Fibroblast of pulmonary artery (primary cell): ENCODE measurements at places on chromosomes 4 and X.

DNA sequence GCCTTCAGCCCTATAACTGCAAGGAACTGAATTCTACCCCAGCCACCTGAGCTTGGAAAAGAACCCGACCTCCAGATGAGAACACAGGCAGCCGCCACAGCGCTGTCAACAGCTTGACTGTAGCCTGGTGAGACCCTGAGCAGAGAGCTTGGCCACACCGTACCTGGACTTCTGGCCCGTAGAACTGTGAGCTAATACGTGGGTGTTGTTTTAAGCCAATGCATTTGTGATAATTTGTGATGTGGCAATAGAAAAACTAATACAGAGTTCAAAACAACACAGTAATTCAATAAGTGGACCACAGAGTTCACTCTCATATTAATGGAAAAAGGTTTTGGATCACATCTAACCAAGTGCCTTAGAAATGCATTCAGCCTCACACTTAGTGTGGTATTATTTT lies 96.6 kb upstream of the TBL1X start:
- no peak for DNase-seq

- DNase-seq: no peak
Observed at GRCh38 chr4:75004755-75005668, 72.1 kb downstream of the PARM1 start.

DNA sequence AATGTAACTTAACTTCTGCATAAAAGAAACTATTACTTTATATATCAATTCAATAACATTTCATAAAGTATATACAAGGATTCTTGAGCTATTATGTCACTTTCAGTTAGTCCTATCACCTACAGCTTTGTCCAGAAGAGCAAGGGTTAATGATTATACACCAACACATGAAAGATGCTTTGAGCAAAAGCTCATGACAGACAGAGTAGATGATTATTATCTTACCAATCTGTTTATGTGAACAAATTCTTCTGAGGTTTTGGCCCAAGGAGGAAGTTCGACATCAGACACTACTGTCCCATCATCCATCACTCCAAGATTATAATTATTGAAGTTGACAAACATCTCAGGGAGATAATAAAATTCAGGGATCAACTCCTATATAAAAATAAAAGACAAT lies 166.7 kb upstream of the MAB21L2 start:
- no peak for DNase-seq

GRCh38 chrX:51851507-51852085 lies 41.8 kb upstream of the MAGED1 start:
- DNase-seq: no peak

GRCh38 chr4:123553279-123553678 lies 156.7 kb downstream of the SPRY1 start:
- no peak for DNase-seq

GRCh38 chr4:111334361-111334760 lies 711.5 kb upstream of the PITX2 start:
- DNase-seq: no peak

GRCh38 chr4:19492606-19493005 lies 759.1 kb upstream of the SLIT2 start:
- DNase-seq: peak; percentile 29

GRCh38 chr4:99400831-99401230 lies 34.3 kb downstream of the ADH7 start:
- no peak for DNase-seq

- DNase-seq: no peak
Observed at GRCh38 chrX:24229400-24229879, 79.9 kb downstream of the ZFX start.

DNA sequence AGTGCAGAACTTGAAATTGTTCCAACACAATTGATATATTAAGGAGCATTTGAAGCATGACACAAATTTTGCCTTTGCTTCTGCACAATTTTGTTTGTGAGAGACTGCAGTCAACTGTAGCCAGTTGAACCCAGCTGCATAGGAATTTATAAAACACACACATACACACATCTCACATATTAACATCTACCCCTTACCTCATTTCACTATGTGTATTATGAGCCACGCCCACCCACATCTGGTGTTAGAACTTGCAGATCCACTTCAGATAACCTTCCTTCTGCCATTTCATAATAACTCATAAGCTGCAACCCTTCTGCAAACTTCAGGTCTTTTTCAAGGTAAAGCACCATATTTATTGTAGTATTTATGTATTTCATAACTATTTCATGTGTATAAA lies 188.1 kb upstream of the WDFY3 start:
- no peak for DNase-seq

- peak; percentile 12 for DNase-seq
Observed at GRCh38 chr4:99724067-99724466, 66.4 kb upstream of the C4orf54 start.

DNA sequence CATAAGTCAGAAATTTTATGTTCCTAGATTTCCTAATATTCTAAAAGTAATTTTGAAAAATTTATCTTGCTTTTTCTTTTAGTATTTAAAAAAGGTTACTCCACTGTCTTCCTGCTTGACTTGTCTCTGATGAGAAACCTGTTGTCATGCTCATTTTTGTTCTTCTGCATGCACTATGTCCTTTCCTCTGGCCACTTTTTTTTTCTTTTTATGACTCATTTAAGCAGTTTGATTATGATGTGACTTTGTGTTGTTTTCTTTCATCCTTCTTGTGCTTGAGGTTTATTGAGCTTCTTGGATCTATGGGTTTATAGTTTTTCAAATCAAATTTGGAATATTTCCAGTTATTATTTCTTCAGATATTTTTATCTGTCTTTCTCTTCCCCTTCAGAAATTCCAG lies 12.0 kb upstream of the UFSP2 start:
- DNase-seq: no peak

DNA sequence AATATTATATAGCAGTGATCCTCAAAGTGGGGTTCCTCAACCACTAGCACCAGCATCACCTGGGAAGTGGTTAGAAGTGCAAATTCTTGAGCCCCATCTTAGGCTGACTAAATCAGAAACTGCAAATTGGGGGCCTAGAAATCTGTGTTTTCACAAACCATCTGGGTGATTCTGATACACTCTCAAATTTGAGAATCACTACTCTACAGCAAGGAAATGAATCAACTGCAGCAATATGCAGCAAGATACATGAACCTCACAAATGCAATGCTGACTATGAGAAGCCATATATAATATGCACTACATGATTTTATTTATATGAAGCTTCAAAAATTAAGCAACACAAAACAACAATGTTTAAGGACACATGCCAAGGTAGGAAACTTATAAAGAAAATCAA lies 36.2 kb upstream of the IRS4 start:
- no peak for DNase-seq

DNA sequence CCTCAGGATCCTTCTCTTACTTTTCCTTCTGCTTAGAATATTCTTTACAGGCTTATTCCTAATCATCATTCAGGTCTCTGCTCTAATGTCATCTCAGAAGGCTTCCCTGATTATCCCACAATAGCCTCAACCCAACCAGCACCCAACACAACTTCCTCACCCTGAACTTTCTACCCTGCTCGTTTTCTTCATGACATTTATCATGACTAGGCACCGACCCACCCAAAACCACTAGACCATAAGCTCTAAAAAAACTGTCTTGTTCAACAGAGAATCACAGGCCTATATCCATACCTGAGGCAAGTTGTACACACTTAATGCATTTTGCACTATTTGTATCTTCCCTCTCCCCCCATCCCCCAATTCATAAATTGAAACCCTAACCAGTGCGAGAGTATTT lies 95.3 kb downstream of the SH3RF1 start:
- no peak for DNase-seq

GRCh38 chr4:97500423-97500822 lies 642.9 kb downstream of the STPG2 start:
- no peak for DNase-seq

GRCh38 chrX:47180346-47180745 lies 13.3 kb upstream of the UBA1 start:
- DNase-seq: no peak

GRCh38 chr4:156705311-156705710 lies 266.3 kb downstream of the PDGFC start:
- peak; percentile 4 for DNase-seq

DNA sequence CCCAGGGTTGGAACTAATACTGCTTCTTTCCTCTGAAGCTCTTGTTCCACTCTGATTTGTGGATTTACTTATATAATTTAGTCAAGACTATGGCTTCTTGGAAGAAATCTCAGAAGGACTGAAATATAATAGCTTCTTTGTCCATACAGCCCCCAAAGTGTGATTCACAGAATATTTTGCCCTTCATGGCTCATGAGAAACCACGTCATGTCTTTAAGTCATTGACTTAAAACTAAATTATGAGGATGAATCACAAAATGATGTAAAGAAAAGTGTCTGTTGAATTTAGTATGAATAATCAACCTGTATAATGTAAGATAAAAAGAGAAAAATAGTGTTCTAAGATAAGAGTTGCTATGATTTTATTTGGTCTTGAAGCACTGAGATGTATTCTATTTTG lies 43.3 kb upstream of the AGA start:
- DNase-seq: peak; percentile 44

DNA sequence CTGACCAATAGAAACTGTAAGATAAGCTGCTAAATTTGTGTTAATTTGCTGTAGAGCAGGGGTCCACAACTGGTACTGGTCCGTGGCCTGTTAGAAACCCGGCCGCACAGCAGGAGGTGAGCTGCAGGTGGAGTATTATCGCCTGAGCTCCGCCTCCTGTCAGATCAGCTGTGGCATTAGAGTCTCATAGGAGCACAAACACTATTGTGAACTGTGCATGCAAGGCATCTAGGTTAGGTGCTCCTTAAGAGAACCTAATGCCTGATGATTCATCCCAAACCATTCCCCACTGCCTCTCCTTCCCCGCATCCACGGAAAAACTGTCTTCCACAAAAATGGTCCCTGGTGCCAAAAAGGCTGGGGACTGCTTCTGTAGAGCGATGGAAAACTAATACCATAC lies 19.7 kb downstream of the FBXW7 start:
- DNase-seq: no peak

DNA sequence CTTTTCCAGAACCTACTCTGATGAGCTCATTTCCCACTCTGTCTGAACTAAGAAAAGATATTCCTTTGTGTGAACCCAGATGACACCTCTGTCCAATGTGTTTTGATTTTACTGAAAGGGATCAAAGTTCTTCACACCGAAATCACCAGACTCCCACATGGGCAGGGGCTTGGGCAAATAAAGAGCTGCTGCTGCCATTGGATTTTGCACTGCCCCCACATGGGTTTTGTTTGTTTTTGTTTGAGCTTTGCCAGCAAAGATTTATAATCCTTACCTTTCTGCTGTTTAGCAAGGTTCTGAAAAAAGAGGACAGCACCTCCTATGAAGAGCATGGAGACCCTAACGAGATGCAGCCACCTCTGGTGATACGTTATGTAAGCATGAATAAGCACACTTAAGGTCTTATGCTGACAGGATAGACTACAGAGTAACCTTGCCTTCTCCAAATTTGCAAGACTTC lies 44.3 kb downstream of the HSD17B13 start:
- DNase-seq: no peak

DNA sequence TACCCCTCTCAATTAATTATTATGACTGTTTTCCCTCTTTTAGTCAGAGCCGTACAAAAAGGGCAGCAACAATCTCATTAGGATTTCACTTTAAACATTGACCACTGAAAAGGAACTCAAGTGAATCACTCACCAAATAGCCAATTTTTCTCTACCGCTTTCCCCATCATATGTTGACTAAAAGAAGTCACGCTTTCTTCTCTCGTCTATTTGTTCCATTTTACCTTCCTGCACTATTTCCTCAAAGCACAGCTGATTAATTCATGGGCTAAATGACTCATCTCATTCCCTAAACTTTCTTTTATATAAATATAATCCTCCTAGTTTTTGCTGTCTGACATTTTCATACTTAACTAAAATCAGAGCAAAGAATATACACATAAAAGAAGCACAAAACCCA lies 8.2 kb downstream of the MID1 start:
- DNase-seq: peak; percentile 54

- DNase-seq: no peak
Observed at GRCh38 chrX:130887376-130887775, 15.6 kb downstream of the ENOX2 start.

- DNase-seq: no peak
Observed at GRCh38 chr4:174524242-174524641, 2.0 kb upstream of the HPGD start.

DNA sequence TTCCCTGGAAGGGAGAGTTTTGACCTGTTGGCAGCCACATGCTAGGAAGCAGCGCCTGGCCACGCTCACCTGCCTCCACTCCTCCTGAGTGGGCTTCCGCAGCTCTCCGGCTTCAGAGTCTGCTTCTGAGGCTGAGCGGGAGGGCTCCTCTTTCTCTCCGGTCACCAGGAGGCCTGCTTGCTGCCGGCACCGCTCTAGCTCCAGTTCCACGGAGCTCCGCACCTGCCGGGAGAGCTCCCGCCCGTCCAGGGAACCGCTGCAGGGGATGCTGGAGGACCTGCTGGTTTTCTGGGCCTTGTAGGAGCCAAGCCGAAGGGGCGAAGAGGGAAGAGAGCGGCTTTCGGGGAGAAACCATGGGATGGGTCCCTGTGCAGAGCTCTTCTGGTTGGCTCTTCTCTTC lies 26.0 kb downstream of the PPEF2 start:
- DNase-seq: no peak

GRCh38 chr4:4491396-4491893 lies 50.4 kb downstream of the STX18 start:
- DNase-seq: no peak

DNA sequence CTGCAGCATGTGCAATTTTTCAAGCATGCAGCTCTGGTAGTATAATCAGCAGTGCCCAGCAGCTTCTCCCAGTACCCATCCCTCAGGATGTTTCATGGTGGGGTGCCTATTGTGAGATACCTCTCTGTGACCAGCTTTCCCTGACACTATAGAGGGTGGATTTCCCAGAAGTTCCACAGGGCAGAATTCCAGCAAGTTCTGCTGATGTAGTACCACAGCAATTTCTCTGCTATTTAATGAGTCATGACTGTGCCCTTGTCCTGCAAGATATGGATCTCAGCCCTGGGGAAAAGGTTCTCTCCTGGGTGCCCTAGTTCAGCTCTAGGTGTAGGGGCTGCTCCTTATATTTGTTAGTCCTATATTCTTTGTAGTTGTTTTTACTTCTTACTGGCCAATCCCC lies 174.8 kb downstream of the ENOX2 start:
- DNase-seq: peak; percentile 28

- no peak for DNase-seq
Observed at GRCh38 chrX:100216083-100216482, 194.0 kb downstream of the PCDH19 start.

GRCh38 chrX:8971116-8971515 lies 62.8 kb downstream of the FAM9B start:
- peak; percentile 75 for DNase-seq

GRCh38 chr4:80008351-80008750 lies 64.7 kb downstream of the ANTXR2 start:
- no peak for DNase-seq
